Endothelial cell of coronary artery (primary cell): ENCODE measurements at places on chromosomes 2 and 18. TPM values are rescaled to one million over a fixed set of nuclear protein-coding genes. Genes with fewer than 3 reads are reported as not detected.

The ITGA6 gene
- total RNA-seq: 74.1 and 165 TPM in 2 replicates

The THAP4 gene
- total RNA-seq: 48.9 and 50.4 TPM in 2 replicates

The CDC42EP3 gene
- total RNA-seq: 20.6 and 27.8 TPM in 2 replicates

The COLEC12 gene
- 0.94 and 16.5 TPM in 2 replicates for total RNA-seq

The FANCL gene
- total RNA-seq: 11.3 and 12.7 TPM in 2 replicates

The GCG gene
- not detected in 2 replicates for total RNA-seq

The EVX2 gene
- not detected in 2 replicates for total RNA-seq

The TEX261 gene
- total RNA-seq: 26.9 and 27.3 TPM in 2 replicates

The RALB gene
- 145 and 217 TPM in 2 replicates for total RNA-seq

The PROM2 gene
- under 0.01 and 0.19 TPM in 2 replicates for total RNA-seq

The ALPP gene
- total RNA-seq: not detected in 2 replicates

The ADRA2B gene
- not detected in 2 replicates for total RNA-seq

The POTEI gene
- total RNA-seq: 0.09 TPM in 2 replicates

The ATP8B1 gene
- 67.1 and 67.3 TPM in 2 replicates for total RNA-seq

The GULP1 gene
- 13.1 and 35.5 TPM in 2 replicates for total RNA-seq

The SERPINB10 gene
- total RNA-seq: 0.09 TPM in 1 of 2 replicates, not detected in the other

The TMEM37 gene
- 0.94 and 1.3 TPM in 2 replicates for total RNA-seq

The LHCGR gene
- not detected in 2 replicates for total RNA-seq

The FBXO41 gene
- 0.56 and 0.72 TPM in 2 replicates for total RNA-seq

The TMBIM1 gene
- total RNA-seq: 118 and 151 TPM in 2 replicates

The KLHL29 gene
- 2.8 and 6.3 TPM in 2 replicates for total RNA-seq

The VWA3B gene
- total RNA-seq: 0.19 TPM in 1 of 2 replicates, not detected in the other

The GNAL gene
- 0.09 and 0.47 TPM in 2 replicates for total RNA-seq

The PSMA8 gene
- total RNA-seq: not detected in 2 replicates

The GKN1 gene
- not detected in 2 replicates for total RNA-seq

The PIGN gene
- 31.7 and 53.0 TPM in 2 replicates for total RNA-seq

The BCL2L11 gene
- total RNA-seq: 6.4 and 7.9 TPM in 2 replicates

The EMX1 gene
- not detected in 2 replicates for total RNA-seq
